ENCODE measurements at places on chromosomes 1 and 21.

GRCh38 chr1:46595127-46595526 lies 8.9 kb downstream of the MKNK1 start:
- DNase-seq: no peak

- DNase-seq: no peak
These were observed 393.2 kb downstream of the RPS6KC1 start for GRCh38 chr1:213444224-213444623.

GRCh38 chr1:41802532-41803501 lies 115.9 kb downstream of the HIVEP3 start:
- DNase-seq: no peak

DNA sequence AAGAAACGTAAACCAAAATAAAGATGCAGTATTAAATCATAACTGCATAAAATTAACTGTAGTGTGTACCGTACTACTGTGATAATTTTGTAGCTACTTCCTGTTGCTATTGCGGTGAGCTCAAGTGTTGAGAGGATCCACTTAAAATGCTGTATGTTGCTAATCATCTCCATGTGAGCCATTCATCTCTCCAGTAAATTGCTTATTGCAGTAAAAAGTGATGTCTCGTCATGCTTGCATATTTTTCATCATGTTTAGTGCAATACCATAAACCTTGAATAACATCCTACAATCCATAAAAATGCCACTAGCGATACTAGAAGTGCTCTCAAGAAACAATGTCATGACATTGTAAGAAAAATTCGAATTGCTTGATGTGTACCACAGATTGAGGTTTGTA lies 66.3 kb downstream of the RAVER2 start:
- no peak for DNase-seq

- DNase-seq: no peak
These were observed 46.2 kb downstream of the DYRK1A start for GRCh38 chr21:37412603-37413360.

DNA sequence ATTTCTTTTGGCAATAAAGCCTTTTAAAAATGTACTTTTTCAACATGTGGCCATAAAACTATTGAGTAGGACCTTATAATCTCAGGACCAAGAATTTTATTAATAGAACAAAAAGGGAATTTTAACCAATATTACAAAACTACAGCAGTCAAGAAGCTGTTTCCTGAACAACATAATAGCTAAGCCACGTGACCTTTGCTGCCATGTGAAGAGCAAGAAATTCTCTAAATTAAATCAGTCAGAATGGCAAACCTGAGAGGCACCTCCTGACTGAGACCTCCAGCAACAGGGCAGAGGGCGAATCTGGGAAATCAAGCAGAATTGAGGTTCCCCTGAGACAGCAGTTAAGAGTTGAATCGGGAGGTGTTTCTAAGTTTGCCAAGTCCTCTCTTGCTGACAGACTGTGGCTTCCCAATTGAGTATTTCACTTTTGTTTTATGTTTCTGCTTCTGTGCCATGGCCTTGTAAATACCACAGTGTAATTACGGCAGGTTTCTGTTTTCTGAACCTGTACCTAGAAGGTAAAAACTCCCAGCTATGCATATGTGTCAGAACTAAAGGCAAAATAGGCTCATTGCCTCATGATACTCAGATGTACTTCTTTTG lies 358.4 kb downstream of the NTNG1 start:
- DNase-seq: no peak

GRCh38 chr21:44905728-44906090 lies 15.0 kb downstream of the ITGB2 start:
- DNase-seq: no peak

DNA sequence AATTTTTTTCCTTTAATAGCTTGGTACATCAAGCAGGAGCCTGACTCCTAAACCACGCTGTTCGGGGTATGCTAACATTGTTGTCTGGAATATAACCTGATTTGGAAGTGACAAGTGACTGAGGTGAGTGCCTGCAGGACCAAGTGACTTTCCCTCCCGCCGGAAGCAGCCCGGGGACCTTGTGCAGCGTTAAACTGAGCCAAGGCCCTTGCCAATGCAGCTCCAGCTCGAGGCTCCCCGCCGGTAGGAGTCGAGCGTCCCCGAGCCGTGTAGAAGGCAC lies 716 bp upstream of the MTARC1 start:
- no peak for DNase-seq

GRCh38 chr21:33971492-33972013 lies 55.9 kb upstream of the ATP5PO start:
- no peak for DNase-seq

DNA sequence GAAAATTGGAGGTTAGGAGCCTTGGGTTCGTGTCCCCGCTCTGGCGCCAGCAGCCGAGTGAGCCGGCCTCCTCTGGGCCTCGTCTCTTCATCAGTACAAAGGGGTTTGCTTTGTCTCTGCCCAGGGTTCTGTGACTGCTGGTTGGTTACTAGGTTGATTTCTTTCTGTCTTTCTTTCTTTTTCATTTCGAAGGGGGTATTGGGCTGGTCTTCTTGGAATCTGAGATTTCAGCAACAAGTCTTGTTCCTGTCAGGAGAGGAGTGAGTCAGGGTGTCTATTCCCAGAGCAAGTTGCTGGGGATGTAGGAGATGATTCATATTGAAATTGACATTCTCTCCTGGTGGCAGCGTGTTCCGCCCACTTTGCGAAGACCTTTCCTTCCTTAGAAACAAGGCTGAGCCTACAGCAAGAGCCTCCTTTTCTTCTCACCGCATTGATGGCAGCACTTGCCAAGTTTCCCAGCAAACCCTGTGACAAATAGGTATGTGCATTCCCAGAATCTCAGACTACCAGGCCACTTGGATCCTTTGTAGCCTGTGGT lies 79.2 kb downstream of the MAN1C1 start:
- no peak for DNase-seq

DNA sequence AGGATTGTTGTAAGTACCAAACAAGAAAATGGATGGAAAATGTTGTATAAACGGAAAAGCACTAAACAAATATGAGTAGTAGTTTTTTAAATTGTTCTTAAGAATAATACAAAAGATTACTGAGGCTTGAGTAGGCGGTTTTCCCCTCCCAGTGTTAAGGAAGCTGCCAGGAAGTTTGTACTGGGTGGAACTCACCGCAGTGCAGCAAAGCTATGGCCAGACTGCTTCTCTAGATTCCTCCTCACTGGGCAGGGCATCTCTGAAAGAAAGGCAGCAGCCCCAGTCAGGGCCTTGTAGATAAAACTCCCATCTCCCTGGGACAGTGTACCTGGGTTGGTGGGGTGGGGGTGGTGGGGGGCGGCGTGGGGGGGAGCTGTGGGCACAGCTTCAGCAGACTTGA lies 58.7 kb downstream of the XCL2 start:
- no peak for DNase-seq

- DNase-seq: no peak
These were observed 56.3 kb downstream of the MYOM3 start for GRCh38 chr1:24055681-24056080.

GRCh38 chr1:204287466-204287891 lies 72.2 kb downstream of the PLEKHA6 start:
- no peak for DNase-seq

- no peak for DNase-seq
These were observed 146.1 kb upstream of the RUNX1 start for GRCh38 chr21:35195232-35195631.

- DNase-seq: no peak
These were observed 236.8 kb downstream of the SMYD3 start for GRCh38 chr1:246270236-246270635.

- peak; percentile 64 for DNase-seq
These were observed 55.5 kb upstream of the ABCG1 start for GRCh38 chr21:42163511-42163863.

- DNase-seq: peak; percentile 73
These were observed 47.0 kb downstream of the CYP2J2 start for GRCh38 chr1:59879574-59879973.

DNA sequence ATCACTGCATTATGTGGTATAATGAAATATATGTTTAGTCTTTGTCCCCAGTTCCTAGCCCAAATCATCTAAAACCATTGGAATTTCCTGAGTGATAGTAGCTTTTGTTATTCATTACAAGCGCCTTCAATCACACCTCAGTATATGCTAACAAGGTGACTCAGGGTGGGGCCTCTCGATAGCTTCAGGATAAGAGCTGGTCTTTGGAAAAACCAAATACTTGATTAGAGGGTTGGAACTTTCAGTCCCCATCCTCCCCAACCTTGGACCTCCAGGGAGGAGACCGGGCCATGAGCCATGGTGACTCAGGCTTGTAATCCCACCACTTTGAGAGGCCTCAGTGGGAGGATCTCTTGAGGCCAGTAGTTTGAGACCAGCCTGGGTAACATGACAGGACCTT lies 5.1 kb upstream of the BRDT start:
- DNase-seq: peak; percentile 34

DNA sequence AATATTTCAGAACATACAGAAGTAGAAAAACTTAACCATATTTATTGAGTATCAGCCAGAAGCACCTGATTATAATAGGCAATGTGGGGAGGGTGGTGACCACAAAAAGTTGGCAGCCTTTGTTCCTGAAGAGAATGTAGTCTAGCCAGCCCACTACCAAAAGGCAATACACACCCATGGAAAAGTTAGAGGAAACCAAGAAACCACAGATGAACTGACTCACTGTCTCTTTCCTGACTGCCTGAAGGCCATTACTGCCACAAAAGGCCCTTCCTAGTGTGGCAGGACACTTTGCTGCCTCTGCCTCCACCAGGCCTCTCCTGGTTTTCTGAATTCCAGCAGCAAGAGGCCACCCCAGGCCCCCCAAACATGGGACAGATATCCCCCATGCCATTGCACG lies 14.6 kb upstream of the PROX1 start:
- no peak for DNase-seq

DNA sequence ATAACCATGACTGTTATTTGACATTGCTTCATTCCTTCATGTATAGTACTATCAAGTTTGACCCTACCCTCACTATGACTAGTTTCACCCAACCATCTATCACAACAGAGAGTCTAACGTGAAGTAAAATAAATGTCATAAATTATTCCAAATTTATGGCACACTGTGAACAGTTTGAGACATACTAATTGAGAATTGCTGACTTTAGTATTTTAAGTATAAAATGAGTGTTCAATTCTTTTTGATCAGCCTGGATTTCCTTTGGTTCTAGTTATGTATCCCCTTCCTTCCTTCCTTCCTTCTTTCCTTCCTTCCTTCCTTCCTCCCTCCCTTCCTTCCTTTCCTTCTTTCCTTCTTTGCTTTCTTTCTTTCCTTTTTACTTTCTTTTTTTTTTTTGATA lies 14.5 kb downstream of the CR1 start:
- DNase-seq: no peak

GRCh38 chr1:21237446-21238088 lies 52.7 kb downstream of the ECE1 start:
- no peak for DNase-seq

- no peak for DNase-seq
These were observed 24.4 kb downstream of the TMCO4 start for GRCh38 chr1:19775317-19775716.

DNA sequence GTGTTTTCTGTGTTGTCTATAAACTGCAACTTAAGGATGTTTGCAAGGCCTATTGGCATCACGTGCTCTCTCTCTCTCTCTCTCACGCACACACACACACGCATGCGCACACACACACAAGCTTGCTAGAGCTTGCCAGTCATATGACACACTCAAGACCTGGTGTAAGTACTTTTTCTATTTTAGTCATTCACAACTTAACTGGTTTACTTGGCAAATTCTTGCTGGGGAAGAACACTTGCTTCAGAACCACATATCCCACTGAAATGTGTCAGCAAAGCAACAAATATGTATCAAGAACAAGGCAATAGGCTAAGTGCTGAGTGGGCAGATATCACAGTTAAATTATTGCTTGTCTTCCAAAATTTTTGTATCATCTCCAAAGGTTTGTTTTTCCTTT lies 107.8 kb downstream of the DISC1 start:
- no peak for DNase-seq

DNA sequence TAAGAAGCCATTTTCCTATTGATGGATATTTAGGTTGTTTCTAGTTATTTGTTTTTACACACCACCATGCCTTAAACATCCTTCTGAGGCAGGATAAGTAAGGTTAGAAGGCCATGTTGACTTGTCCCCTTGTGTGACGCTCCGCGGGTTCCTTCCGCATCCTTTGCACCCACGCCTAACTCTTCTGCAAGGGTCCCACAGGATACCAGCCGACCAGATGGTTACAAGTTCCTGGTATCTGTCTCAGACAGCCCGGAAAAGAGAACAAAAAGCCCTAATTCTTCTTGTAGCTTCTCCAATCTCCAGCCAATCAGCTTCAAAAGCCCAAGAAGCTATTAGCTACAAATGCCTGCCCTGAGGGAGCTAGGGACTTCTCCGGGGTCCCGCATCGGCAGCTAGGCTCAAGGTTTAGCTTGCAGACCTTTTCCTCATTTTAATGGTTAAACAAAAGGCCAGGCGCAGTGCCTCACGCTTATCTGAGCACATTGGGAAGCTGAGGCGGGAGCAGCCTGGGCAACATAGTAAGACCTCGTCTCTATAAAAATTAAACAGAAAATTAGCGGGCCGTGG lies 4.9 kb upstream of the OTUD3 start:
- DNase-seq: no peak

- DNase-seq: no peak
These were observed 1.8 kb downstream of the LAPTM5 start for GRCh38 chr1:30755746-30756145.

DNA sequence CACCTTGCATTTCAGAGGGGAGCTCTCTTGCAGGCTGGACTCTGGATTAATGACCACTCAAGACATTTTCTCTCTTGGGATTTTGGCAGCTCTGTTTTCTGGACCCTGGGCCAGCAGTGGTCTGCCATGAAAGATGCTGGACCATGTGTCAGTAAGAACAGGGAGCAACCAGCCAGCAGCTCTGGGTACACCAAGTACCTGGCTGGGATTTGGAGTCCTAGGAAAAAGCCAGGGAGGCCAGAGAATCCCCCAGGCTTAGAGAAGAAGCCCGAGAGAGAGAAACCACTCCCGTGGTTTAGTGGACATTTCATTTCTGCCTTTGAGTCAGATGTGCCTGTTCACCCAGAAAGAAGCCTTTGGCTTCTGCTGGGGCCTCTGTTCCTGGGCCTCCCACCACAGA lies 2.5 kb downstream of the NFASC start:
- no peak for DNase-seq

DNA sequence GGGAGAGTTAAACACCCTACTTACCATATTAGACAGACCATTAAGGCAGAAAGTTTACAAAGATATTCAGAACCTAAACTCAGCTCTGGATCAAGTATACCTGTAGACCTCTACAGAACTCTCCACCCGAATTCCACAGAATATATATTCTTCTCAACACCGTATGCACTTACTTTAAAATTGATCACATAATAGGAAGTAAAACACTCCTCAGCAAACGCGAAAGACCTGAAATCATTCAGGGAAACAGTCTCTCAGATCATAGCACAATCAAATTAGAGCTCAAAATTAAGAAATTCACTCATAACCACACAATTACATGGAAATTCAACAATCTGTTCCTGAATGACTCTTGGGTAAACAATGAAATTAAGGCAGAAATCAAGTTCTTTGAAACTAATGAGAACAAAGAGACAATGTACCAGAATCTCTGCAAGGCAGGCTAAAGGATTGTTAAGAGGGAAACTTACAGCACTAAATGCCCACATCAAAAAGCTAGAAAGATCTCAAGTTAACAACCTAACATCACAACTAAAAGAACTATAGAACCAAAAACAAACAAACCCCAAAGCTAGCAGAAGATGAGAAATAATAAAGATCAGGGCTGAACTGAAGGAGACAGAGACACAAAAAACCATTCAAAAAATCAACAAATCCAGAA lies 19.1 kb downstream of the CD84 start:
- DNase-seq: no peak

Data from type B pancreatic cell (in vitro differentiated cells).